AG10803 (cell line): ENCODE measurements at places on chromosomes 3 and 15.

DNA sequence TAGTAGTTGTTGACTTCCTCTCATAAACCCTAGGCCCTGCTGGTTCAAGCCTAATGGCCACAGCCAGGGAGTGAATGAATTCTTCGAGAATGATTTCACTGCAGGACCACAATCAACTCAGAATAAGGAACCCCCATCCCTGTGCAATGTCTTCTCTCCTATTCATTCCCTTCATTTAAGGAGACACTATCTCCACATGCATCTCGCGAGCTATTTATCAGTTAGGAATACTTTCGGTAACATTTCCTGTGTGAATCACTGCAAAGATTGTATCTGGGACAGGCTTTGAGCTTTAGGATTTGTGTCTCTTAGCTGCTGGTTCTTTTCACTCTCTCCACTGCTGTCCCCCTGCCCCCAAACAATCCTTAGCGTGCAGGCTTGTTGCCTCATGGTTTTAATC, 94.4 kb downstream of the MYLK start:
- peak; percentile 80 for DNase-seq

- no peak for DNase-seq
These were observed 66.8 kb upstream of the BCHE start for GRCh38 chr3:165903885-165904630.

DNA sequence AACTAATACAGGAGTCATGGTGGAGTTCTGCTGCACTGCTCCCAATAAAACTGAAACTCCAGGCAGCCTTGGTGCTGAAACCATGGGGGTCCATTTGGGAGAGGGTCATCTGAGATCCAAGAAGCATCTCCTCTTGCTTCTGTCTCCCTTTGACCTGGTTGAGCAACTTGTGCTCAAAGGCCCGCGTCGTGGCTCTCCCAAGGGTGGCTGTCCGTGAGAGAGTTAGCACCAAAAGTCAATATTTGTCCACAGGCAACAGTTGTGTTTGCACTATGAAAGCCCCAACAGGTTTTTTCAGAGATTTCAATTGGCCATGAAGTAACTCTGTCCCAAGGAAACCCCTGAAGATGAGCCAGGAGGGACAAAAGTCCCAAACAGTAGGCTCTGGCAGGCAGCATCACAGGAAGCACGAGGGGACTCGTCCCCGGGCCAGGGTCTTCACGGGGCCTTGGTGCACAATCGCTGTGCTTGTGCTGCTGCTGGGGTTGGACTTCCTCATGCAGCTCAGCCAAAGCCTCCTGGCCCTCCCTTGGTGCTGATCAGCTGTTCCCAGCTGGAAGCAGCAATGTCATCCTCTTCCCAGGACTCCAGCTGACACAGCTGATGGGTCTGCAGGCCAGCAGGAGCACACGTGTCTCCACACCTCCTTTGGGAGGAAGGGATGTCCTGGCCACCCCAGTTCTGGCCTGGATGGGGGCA, 39.4 kb upstream of the WNT5A start:
- DNase-seq = no peak

DNA sequence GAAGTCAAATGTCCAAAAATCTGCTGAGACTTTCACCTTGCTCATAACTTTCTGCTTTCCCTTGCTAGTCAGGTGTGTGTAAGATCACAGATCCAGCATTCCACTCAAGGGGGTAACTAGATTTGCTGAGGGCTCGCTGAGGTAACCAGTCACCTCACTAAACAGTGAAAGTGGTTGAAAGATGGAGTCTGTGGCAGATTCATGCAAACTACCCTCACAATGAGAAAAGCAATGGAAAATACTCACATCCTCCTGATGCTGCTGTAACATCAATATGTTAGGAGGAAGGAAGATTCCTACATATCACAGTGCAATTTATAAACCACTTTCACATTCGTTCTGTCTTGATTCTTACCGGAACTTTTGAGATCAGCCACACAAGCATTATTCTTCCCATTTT, 174.3 kb upstream of the BCL6 start:
- no peak for DNase-seq

- peak; percentile 81 for DNase-seq
These were observed 44.6 kb upstream of the LMCD1 start for GRCh38 chr3:8457039-8457438.

- DNase-seq = no peak
These were observed 74.3 kb upstream of the P2RY1 start for GRCh38 chr3:152760591-152760990.

DNA sequence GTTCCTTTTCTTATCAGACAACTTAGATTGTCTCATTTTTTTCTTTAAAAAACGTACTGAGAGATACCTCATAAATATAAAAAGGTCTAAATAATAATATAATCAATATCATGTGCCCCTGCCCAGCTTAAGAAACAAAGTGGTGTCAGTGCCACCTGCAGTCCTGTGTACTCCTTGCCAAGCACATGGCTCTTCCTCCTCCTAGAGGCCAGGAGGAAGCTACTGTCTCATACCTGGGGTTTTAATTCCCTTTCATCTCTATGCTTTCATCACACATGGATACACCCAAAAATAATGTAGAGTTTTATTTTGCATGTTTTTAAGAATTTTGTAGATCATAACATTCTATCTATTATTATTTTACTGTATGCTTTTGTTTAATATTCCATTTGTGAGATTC, 98.6 kb upstream of the C15orf61 start:
- no peak for DNase-seq

DNA sequence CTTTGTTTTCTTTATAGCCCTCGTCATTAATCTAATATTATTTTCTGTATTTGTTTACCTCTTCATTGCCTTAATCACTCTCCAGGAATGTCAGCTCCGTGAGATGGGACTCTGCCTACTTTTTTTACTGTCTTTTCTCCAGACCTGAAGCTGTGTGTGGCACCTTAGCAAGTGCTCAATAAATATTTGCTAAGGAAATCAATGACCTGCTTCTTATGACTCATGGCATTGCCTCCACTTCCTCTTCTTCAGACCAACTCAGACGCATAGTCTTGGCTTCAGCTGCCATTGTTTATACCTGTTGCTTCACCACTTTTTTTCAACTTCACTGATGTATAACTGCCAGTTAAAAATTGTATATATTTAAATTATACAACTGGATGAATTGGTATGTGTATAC, 218.5 kb upstream of the CMC1 start:
- no peak for DNase-seq

- no peak for DNase-seq
These were observed 129.3 kb upstream of the CD96 start for GRCh38 chr3:111412656-111413055.

- DNase-seq = peak; percentile 24
These were observed 725 bp downstream of the SRP14 start for GRCh38 chr15:40038275-40038637.

GRCh38 chr15:71800835-71801745, 9.3 kb upstream of the NR2E3 start:
- DNase-seq = peak; percentile 66

- DNase-seq = no peak
These were observed 50.0 kb downstream of the SEMA3G start for GRCh38 chr3:52394751-52395502.

DNA sequence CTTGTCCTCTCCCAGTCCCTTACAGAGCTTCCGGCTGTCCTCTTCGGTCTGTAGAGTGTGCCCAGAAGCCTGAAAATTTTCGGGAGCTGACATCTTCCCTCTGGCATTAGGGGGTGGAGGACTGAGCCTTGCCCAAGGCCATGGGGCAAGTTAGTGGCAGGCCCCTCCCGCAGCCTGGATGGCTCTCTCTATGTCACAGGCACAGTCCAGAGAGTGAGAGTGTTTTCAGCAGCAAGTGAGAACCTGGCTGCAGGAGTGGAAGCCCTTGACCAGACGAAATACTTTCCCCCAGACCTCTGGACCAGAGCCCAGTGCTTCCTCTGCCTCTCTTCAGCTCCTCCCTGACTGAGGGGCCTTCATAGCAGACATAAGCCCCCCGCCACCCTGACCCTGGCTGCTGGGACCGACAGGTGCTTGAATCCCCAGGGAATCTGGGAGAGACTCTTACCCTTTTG, 50.5 kb upstream of the SEC22A start:
- DNase-seq = no peak

GRCh38 chr3:100053951-100054620, 60.2 kb downstream of the FILIP1L start:
- no peak for DNase-seq

DNA sequence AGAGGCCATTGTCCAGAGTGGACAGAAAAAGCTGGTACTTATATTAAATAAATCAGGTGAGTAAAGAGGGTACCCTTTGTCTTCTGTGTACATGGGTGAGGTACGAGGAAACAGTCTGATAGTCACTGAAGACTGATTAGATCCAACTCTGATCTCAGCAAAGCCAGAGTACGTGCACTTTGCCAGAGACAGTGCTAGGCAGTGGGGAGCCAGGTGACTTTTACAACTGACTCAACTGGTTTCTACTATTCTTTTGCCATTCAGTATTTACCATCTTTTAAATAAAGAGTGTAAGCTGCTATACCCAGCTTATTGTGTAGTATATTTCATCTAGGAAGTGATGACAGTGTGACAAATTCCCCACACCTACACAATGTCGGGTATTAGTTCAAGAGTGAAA, 3.3 kb downstream of the GNL3 start:
- DNase-seq = no peak

DNA sequence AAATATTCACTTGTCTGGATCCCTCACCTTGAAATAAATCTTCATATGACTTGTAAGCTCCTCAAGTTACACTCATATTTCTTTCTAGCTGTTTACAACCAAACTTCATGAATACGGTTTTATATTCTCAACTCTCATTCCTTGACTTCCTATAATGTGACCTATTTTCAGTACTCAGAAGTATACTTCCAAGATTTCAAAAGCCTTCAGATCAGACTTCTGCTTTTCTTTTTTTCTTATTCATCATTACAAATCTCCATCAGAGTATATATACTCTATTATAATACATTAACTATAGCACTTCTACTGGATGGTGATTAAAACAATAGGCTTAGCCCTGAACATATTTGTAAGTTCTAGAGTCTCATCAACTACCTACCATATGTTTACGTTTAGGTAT, 123.6 kb upstream of the ALCAM start:
- no peak for DNase-seq

GRCh38 chr3:32531010-32531647, 28.5 kb upstream of the CMTM6 start:
- DNase-seq = no peak

- DNase-seq = no peak
These were observed 338.1 kb upstream of the ARHGEF26 start for GRCh38 chr3:153783106-153783505.

- DNase-seq = no peak
These were observed 45.5 kb downstream of the GREM1 start for GRCh38 chr15:32763295-32763694.

DNA sequence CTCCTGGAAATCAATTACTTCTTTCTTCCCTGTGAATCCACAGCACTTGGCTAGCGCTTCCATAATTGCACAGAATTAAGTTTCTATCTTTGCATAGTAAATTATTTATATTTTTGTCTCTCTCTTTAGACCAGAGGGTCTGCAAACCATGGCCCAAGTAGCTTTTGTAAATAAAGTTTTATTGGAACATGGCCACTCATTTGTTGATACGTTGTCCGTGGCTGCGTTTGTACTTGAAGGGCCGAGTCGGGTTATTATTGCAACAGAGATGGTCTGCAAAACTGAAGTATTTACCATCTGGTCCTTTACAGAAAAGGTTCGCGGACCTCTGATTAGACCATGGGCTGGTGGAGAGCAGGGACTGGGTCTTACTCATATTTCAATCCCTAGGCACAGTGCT, 102.5 kb downstream of the RPLP1 start:
- no peak for DNase-seq

- DNase-seq = no peak
These were observed 88.0 kb downstream of the CRTC3 start for GRCh38 chr15:90617668-90618097.

DNA sequence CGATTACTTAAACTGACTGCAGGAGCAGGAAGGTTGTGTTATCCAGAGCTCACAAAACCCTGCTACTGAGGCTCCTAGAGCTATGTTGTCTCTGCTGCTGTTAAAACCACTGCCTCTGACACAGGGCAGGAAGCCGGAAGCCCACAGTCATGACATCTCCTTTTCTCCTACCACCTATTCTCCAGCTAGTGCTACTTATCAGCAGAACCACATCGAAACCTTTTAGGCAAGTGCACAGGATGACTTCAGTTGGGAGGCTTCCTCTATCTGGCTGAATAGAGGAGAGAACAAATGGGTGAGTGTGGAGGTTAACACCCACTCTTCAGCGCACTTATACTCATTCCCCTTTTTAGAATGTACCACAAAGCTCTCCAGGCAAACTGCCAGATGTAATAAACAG, 638.0 kb downstream of the OTOL1 start:
- DNase-seq = no peak

DNA sequence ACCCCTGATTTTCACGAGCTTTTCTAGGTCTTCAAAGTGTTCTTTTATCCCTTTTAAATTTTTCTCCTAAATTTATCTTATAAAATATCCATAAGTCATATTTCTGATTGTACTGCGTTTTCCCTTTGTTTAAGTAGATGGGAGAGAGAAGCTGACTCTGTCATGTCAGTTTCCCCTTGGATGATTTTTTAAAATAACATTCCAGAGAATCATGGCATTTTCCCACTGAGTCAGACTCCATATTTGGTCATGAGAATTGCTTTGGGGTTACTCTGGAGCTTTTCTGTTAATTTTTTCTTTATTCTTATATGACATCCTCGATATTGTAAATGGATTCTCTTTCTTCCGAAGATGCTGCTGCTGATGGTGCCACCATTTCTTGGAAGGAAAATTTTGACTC, 28.6 kb upstream of the UMPS start:
- peak; percentile 36 for DNase-seq

DNA sequence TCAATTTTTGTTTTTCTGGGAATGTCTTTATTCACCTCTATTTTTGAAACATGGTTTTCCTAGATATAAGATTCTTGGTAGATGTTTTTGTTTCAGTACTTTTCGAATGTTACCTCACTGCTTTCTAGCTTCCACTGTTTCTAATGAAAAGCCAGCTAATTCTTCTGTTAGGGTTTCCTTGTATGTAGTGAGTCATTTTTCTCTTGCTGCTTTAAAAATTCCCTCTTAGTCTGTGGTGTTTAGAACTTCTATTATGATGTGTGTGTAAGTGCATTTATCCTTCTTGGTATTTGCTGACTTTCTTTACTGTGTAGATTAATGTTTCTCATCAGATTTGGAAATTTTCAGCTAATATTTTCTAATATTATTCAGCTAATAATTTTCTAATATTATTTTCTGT, 151.1 kb upstream of the OSTN start:
- DNase-seq = no peak

DNA sequence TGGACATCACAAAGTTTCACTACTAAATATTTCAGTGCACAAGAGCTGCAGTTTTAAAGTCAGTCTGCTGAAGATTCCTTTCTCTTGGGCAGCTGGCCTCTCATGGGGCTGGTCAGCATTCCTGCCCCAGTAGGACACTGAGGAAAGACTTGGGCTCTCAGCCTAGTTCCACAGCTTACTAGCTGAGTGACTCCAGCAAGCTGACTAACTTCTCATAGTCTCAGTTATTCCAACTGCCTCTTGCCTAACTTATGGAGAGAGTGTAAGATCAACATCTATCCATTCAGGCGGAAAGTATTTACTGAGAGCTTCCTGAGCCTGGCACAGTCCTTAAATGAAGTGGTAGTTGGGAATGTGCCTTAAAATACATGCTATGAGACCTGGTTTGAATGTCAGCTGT, 27.0 kb downstream of the TM4SF4 start:
- peak; percentile 90 for DNase-seq
